ENCODE measurements at places on chromosomes 3 and 15. TPM values are rescaled to one million over a fixed set of nuclear protein-coding genes. Genes with fewer than 3 reads are reported as not detected.

Gene ACP3
- 11.5 TPM for total RNA-seq

Gene CDV3
- total RNA-seq = 184 TPM

Gene P2RY12
- total RNA-seq = 3.1 TPM

Gene CEMIP
- total RNA-seq = 17.3 TPM

Gene GREM1
- 2.8 TPM for total RNA-seq

Gene SRGAP3
- 3.2 TPM for total RNA-seq

DNA sequence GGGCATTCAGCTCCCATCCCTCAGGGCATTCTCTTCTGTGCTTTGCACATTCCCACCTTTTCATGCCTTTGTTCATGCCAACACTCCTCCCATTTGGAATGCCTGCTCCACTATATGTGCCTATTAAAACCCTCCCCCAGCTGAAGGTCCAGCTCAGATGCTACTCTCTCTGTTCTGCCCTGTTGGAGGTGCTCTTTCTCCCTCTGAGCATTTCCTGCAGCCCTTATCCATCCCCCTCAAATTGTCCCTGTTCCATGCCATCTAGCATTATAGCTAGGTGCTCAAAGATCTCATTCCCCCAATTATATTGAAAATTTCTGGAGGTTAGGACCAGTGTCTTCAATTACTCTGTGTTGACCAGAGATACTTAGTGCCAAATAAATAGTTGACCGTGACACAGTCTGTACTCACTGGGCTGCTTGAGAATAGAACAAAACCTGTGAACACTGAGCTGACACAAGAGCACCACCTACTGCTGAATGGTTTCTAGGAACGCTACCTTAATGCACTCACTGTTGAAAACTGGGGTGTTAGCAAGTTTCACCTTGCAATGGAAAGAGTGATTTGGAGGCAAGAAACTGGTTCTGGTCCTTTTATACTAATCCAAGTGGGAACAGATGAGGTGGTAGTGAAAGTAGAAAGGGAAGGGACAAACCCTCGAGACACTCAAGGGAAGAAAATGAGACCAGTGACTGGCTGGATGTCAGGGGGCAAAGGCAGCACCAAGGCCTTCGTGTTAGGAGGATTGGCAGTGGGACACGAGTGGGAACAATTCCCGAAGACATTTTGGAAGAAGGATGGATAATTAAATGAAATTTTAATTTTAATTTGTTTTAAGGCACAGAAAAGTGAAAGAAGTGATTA is 289.8 kb upstream of the ROPN1 start:
- H3K27ac ChIP-seq = no peak overlapping the region
- H3K4me3 ChIP-seq = no peak overlapping the region
- peaks cover 7% of the 10 kb centered on the region for H3K4me1 ChIP-seq
- no peaks in the 10 kb centered on the region for H3K36me3 ChIP-seq

DNA sequence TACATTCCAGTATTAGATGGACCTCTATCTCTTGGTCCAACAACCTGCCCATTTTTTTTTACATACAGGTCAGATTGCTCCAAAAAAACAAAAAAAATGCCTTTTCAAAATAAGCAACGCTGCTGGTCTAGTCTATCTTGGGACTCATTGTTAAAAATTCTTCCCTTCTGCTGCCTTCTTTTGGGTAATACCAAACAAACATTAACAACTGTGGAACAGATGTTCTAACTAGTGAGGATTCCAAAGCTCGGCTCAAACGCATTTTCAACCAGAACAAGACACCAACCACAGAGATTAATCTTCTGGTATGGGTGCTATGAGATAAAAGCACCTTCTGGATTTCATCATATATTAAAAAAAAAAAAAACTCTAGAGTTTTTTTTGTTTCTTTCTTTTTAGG is 24.7 kb downstream of the ARHGAP31 start:
- H3K4me1 ChIP-seq = peaks cover 32% of the 10 kb centered on the region
- DNase-seq = no peak
- no peak overlapping the region for H3K4me3 ChIP-seq
- H3K27ac ChIP-seq = no peak overlapping the region
- H3K27me3 ChIP-seq = no peaks in the 10 kb centered on the region

DNA sequence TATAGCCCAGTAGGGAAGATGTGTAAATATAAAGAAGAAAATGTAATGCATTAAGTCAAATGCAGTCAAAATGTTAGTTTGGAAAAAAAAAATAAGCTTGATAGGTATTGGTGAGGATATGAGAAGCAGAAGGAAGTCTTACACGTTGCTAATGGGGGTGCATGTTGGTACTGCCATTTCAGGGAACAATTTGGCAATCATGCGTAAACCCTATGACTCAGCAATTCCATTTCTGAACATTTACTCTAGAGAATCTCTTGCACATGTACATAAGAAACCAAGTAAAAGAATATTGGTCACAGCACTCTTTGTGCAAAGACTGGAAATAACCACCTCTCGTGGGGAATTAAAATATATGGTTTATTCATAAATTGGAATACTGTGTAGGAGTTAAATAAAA is 35.5 kb upstream of the TIMP4 start:
- peak overlapping the region; percentile 32 for H3K27ac ChIP-seq
- H3K36me3 ChIP-seq = no peaks in the 10 kb centered on the region
- peaks cover 8% of the 10 kb centered on the region for H3K4me1 ChIP-seq
- no peak for DNase-seq
- no peaks in the 10 kb centered on the region for H3K27me3 ChIP-seq
- no peak overlapping the region for H3K4me3 ChIP-seq

DNA sequence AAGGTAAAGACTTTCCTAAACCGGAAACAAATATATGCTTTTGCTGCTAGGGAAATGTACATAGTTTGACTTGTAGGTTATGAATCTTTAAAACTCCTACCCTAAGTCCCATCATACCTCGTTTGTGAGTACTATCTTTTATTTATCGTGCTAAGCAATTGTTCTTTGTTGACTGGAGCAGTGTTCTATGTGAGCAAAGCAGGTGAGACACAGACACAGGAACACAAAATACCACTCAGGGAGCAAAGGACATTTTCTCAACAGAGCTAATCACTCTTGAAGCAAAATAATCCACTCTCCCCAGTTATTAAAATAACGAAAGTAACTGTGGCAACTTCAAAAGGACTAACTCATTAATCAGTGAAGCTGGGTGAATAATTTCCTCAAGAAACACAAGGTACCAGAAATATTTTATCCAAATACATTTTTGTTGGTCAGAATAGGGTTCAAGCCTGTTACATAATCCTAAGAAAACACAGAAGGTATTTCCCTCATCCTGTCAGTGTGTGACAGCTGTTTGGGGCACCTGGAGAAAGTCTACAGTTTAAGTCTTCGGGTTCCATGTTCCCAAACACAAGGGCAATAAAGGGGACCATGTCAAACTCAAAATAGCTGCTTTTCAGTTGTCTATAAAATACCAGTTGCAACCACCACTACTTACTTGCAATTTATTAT is 407.7 kb downstream of the FOXP1 start:
- H3K4me1 ChIP-seq = no peaks in the 10 kb centered on the region
- H3K4me3 ChIP-seq = no peak overlapping the region
- no peak for DNase-seq
- no peak overlapping the region for H3K27ac ChIP-seq
- H3K36me3 ChIP-seq = no peaks in the 10 kb centered on the region

- no peaks in the 10 kb centered on the region for H3K4me1 ChIP-seq
- H3K36me3 ChIP-seq = no peaks in the 10 kb centered on the region
- DNase-seq = no peak
- H3K4me3 ChIP-seq = no peak overlapping the region
These were observed 27.4 kb upstream of the ARL14 start for GRCh38 chr3:160649596-160649995.

DNA sequence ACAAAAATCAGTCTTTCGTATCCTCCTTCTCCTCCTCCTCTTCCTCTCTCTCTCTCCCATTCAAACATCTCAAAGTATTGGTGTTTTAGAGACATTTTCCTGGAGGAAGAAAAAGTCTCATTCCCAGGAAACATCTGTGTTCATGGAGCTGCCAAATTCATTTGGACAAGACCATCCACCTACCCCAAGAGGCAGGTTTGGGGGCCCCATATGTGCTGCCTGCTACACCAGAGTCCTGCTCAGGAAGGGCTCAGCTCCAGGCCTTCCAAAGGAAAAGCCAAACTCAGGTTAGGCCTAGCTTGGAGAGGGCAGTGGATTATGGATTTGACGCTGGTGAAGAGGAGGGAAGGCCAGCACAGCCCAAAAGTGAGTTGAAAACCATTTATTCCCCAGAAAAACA is 131.2 kb downstream of the SRGAP3 start:
- no peak overlapping the region for H3K27ac ChIP-seq
- DNase-seq = no peak
- H3K36me3 ChIP-seq = no peaks in the 10 kb centered on the region
- no peaks in the 10 kb centered on the region for H3K4me1 ChIP-seq
- H3K27me3 ChIP-seq = no peaks in the 10 kb centered on the region

GRCh38 chr15:90529011-90529370 is 732 bp upstream of the CRTC3 start:
- peaks cover 24% of the 10 kb centered on the region for H3K4me1 ChIP-seq
- peak overlapping the region; percentile 90 for H3K27ac ChIP-seq
- H3K36me3 ChIP-seq = no peaks in the 10 kb centered on the region
- DNase-seq = no peak
- H3K4me3 ChIP-seq = peak overlapping the region; percentile 76
- H3K27me3 ChIP-seq = no peaks in the 10 kb centered on the region

- no peaks in the 10 kb centered on the region for H3K27me3 ChIP-seq
- H3K36me3 ChIP-seq = no peaks in the 10 kb centered on the region
- no peaks in the 10 kb centered on the region for H3K4me1 ChIP-seq
- DNase-seq = peak; percentile 48
- H3K27ac ChIP-seq = no peak overlapping the region
These were observed 224.3 kb downstream of the SNRPN start for GRCh38 chr15:25178835-25179672.

GRCh38 chr3:83738202-83738601 is 1220.6 kb upstream of the CADM2 start:
- no peak for DNase-seq
- no peaks in the 10 kb centered on the region for H3K27me3 ChIP-seq
- no peaks in the 10 kb centered on the region for H3K36me3 ChIP-seq
- H3K4me3 ChIP-seq = no peak overlapping the region
- no peaks in the 10 kb centered on the region for H3K4me1 ChIP-seq

DNA sequence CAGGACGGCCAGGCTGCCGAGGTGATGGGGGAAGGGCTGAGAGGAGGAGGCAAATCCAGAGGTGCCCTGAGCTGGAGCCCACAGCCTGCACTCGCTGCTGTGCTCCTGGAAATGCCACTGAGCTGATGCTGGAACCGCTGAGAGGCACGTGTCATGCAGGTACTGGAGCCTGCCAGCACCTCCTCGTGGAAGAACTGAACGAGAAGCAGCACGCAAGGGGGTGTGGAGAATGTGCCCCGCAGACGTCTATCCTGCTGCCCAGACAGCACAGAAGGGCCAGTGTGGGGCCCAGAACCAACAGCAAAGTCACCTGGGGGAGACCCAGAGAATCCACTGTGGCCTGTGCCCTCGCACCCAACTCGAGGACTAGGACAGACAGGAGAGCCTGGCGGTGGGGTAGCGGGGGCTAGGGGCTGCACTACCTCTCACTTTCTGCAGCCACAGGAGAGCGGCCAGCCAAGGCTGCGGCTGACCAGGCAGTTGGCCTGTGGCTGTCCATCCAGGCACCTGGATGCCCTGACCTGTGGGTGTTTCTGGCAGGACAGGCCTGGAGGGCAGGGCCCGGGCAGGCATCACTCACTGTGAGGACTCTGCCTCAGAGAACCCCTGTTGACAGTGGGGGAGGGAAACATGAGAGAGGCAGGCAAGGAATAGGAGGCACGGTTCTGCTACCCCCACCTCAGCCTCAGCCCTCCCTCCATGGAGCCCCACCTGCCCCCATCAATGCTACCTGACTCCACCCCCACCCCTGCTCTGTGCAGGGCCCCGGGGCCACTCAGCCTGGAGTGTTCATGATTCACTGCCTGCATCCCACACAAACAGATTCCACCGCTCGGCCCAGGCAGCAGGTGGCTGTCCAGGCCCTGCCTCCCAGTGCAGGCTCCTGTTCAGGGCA is 213.1 kb downstream of the TBC1D2B start:
- no peaks in the 10 kb centered on the region for H3K27me3 ChIP-seq
- H3K4me3 ChIP-seq = no peak overlapping the region
- DNase-seq = peak; percentile 63

DNA sequence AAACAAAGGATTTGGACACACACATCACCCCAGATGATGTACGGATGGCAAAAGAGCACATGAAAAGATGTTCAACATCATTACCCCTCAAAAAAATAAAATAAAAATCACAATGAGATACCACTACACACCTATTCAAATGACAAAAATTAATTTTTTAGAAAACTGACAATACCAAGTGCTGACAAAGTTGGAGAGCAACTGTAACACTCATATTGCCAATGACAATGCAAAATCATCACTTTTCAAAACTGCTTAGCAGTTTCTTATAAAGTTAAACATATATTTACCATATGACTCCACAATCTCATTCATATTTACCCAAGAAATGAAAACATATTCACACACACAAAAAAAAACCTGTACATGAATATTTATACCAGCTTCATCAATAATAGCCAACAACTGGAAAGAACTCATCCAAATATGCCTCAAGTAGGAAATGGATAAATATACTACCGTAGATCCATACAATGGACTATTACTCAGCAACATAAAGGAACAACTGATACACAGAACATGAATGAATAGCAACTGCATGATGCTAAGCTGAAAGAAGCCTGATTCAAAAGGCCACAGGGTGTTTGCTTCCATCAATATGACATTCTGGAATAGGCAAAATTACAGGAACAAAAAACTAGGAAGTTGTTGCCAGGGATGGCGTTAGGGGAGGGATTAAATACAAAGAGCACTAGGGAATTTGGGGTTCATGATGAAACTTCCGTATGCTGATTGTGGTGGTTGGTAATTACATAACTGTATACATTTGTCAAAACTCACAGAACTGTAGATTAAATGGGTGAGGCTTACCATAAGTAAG is 1.3 kb downstream of the FSIP1 start:
- peaks cover 12% of the 10 kb centered on the region for H3K4me1 ChIP-seq
- no peaks in the 10 kb centered on the region for H3K27me3 ChIP-seq
- peak overlapping the region; percentile 40 for H3K27ac ChIP-seq
- no peak for DNase-seq

DNA sequence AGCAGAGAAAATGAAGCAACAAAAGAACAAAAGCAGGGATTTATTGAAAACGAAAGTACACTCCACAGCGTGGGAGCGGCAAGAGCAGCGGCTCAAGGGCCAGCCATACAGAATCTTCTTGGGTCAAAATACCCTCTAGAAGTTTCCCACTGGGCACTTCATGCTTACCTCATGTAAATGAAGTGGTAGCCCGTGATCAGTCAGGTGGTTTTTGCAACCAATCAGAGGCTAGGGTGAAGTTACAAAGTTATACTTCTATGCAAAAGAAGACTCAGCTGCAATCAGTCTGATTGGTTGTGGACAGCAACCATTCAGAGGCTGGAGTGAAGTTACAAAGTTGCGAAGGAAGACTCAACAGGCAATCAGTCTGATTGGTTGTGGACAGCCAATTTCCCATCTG is 37.8 kb upstream of the TRH start:
- H3K27me3 ChIP-seq = no peaks in the 10 kb centered on the region
- H3K27ac ChIP-seq = peak overlapping the region; percentile 38
- H3K4me3 ChIP-seq = peak overlapping the region; percentile 44
- DNase-seq = no peak

GRCh38 chr3:114690911-114691310 is 397.1 kb downstream of the TIGIT start:
- H3K27ac ChIP-seq = no peak overlapping the region
- H3K36me3 ChIP-seq = no peaks in the 10 kb centered on the region
- H3K4me3 ChIP-seq = no peak overlapping the region
- no peak for DNase-seq
